Esophagus squamous epithelium (tissue), 5 donors: ENCODE measurements at places on chromosomes 2 and 18. TPM values are rescaled to one million over a fixed set of nuclear protein-coding genes. Genes with fewer than 3 reads are reported as not detected.
A peak's percentile ranks its signal among the peaks of the same experiment; 100 is the strongest.

The VAMP8 gene
- total RNA-seq: 78.8 TPM

The MAPK4 gene
- total RNA-seq: 0.19 TPM

The SNORC gene
- total RNA-seq: 0.26 TPM

The CCDC141 gene
- total RNA-seq: 3.1 TPM

The HOXD8 gene
- total RNA-seq: 4.6 TPM

The DQX1 gene
- total RNA-seq: 3.8 TPM

The DPP4 gene
- 0.97 TPM for total RNA-seq

The ACMSD gene
- total RNA-seq: not detected

The NEU2 gene
- total RNA-seq: not detected

The SYT4 gene
- total RNA-seq: not detected

The PDCD1 gene
- 1.7 TPM for total RNA-seq

The IL1R1 gene
- total RNA-seq: 9.7 TPM

The VWC2L gene
- total RNA-seq: not detected

The FOXD4L1 gene
- total RNA-seq: not detected

The SH3RF3 gene
- 2.5 TPM for total RNA-seq

DNA sequence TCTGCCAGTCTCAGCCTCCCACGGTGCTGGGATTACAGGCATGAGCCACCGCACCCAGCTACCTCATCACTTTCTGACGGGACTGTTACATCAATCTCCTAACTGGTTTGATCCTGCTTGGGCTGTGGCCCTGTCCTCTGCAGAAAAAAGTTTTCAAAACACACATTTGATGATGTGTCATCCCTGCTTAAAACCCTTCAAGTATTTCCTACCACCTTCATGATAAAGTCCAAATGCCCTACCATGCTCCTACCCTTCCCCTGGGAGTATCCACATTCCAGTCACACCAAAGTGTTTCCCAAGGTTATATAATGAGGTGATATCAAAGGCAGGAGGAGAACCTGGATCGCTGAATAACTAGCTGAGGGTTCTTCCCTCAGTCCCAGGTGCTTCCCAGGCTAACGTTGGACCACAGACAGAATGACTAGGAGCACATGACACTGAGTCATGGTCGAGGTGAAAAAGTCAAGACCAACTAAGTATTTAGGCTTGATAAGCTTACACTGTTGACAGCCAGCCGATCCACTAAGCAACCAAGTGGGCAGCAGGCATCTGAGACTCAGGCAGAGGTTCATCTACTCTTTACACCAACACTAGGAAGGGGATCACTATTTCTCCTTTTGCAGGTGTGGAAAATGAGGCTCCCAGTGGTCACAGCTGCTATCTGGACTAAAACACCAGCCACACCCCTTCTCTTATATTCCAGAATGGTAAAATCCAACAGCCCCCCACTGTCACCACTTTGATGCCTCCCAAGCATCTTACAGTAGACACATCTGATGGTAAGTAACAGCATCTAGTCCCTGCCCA is 31.8 kb downstream of the CYRIA start:
- H3K27me3 ChIP-seq: no peaks in the 10 kb centered on the region
- H3K4me1 ChIP-seq: peaks cover 22% of the 10 kb centered on the region
- DNase-seq: no peak
- no peak overlapping the region for H3K27ac ChIP-seq

- no peaks in the 10 kb centered on the region for H3K27me3 ChIP-seq
- no peak overlapping the region for H3K27ac ChIP-seq
- H3K4me1 ChIP-seq: no peaks in the 10 kb centered on the region
- H3K4me3 ChIP-seq: no peak overlapping the region
Measured at GRCh38 chr2:151862700-151863099, 34.5 kb upstream of the ARL5A start.

- H3K4me1 ChIP-seq: peaks cover 27% of the 10 kb centered on the region
- H3K36me3 ChIP-seq: no peaks in the 10 kb centered on the region
- no peaks in the 10 kb centered on the region for H3K27me3 ChIP-seq
Measured at GRCh38 chr2:149156971-149157740, 118.7 kb downstream of the LYPD6B start.

- no peaks in the 10 kb centered on the region for H3K36me3 ChIP-seq
- no peaks in the 10 kb centered on the region for H3K27me3 ChIP-seq
- H3K27ac ChIP-seq: no peak overlapping the region
- no peaks in the 10 kb centered on the region for H3K4me1 ChIP-seq
Measured at GRCh38 chr2:210189452-210190138, 18.4 kb upstream of the KANSL1L start.

DNA sequence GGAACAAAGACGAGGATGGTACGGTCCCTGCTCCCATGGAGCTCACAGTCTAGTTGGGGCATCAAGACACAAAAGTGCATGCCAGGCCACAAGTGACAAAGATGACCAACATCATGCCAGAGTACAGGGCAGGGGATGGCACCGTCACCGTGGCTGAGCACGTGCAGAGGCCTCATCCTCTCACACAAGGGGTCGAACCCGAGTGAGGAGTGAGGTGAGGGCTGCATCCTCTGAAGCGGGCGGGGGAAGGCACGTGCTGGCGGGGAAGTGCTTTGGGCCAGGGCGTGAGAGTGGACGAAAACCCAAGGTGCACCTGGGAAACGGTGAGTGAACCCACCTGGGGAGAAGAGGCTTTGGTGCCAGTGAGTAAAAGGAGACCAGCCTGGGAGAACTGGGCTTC is 41.0 kb downstream of the MRPL35 start:
- no peak for DNase-seq
- no peaks in the 10 kb centered on the region for H3K4me1 ChIP-seq
- no peak overlapping the region for H3K27ac ChIP-seq
- no peak overlapping the region for H3K4me3 ChIP-seq

- H3K27ac ChIP-seq: no peak overlapping the region
- no peaks in the 10 kb centered on the region for H3K27me3 ChIP-seq
- H3K4me1 ChIP-seq: no peaks in the 10 kb centered on the region
- no peaks in the 10 kb centered on the region for H3K36me3 ChIP-seq
- no peak overlapping the region for H3K4me3 ChIP-seq
Measured at GRCh38 chr2:181198183-181198864, 217.9 kb downstream of the UBE2E3 start.

GRCh38 chr2:218264773-218265561 is 4.2 kb downstream of the GPBAR1 start:
- H3K36me3 ChIP-seq: peaks cover 63% of the 10 kb centered on the region
- DNase-seq: no peak
- H3K27me3 ChIP-seq: no peaks in the 10 kb centered on the region
- no peak overlapping the region for H3K4me3 ChIP-seq
- H3K27ac ChIP-seq: no peak overlapping the region

DNA sequence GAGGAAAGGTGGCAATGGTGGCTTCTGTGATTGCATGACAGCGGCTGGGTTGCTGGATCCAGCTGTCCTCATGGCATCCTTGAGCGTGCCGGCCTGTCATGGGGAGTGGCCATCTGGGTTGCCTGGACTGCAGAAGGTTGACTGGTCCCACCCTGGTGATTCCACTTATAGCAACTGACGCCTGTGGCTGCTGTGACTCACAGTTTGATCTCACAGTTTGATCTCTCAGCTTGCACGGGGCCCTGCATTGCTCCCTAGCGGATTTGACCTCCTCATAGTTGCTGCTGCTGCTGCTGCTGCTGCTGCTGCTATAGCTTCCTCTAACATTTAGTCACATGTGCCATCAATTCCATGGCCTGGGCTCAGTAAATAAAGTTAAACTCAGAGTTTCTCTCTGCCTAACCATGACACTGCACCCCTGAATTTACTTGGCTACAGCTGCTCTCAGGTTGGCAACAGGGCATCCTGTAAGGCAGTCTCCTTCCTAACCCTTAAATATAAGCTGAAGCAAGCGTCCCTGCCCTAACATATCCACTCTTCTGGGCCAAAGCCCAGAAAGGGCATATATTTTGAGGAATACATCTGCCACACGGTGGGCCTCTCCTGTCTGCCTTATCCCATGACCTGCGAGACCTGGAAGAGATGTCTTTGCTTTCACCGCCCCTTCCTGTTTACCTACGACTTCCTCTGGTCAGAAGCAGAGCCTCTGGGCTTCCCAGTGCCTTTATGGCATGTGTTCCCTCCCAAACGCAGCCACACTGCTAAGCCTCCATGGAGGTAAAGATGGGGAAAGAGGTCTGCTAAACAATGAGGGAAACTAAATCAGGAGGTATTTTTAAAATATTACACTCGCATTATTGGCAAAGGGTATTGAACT is 37.8 kb upstream of the CCDC150 start:
- no peaks in the 10 kb centered on the region for H3K36me3 ChIP-seq
- no peak overlapping the region for H3K4me3 ChIP-seq
- no peak for DNase-seq
- H3K27ac ChIP-seq: no peak overlapping the region

DNA sequence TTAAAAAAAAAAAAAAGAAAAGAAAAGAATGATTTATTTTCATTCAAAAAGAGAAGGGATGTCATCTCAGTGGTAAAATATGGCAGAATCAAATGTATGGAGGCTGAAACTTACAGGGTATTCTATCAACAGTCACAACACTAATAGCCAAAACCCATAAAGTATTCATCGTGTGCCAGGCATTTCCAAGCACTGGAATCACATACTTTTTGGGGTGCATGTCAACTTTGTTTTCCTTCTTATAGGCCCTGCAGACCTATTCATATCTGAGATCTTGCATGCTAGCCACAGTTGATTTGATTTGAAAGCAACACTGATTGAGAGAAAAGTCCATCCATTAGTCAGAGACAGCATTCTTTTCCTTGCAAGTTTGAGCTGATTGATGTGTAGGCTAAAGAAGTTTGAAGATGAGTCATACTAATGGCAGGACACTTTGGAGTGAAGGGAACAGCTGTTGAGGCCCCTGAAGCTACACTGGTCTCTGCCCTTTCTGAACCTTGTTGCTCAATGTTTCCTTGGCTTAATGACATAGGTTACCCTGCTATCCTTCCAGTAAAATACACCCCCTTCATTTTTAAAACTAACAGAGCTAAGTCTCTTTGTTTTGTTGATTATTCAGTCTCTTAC is 22.0 kb downstream of the KATNAL2 start:
- no peaks in the 10 kb centered on the region for H3K27me3 ChIP-seq
- peaks cover 21% of the 10 kb centered on the region for H3K4me1 ChIP-seq

- H3K4me3 ChIP-seq: no peak overlapping the region
- DNase-seq: no peak
- no peaks in the 10 kb centered on the region for H3K4me1 ChIP-seq
- H3K27me3 ChIP-seq: no peaks in the 10 kb centered on the region
Measured at GRCh38 chr2:54680397-54681041, 42.9 kb upstream of the EML6 start.

GRCh38 chr2:200944467-200945394 is 18.7 kb downstream of the ORC2 start:
- H3K27me3 ChIP-seq: no peaks in the 10 kb centered on the region
- H3K4me1 ChIP-seq: no peaks in the 10 kb centered on the region
- H3K36me3 ChIP-seq: peaks cover 99% of the 10 kb centered on the region
- no peak overlapping the region for H3K4me3 ChIP-seq
- DNase-seq: no peak

- H3K36me3 ChIP-seq: no peaks in the 10 kb centered on the region
- no peak overlapping the region for H3K27ac ChIP-seq
- no peaks in the 10 kb centered on the region for H3K4me1 ChIP-seq
Measured at GRCh38 chr18:47075098-47075883, 39.9 kb upstream of the ELOA2 start.

GRCh38 chr2:55703350-55703749 is 9.7 kb upstream of the PNPT1 start:
- H3K36me3 ChIP-seq: no peaks in the 10 kb centered on the region
- H3K4me1 ChIP-seq: no peaks in the 10 kb centered on the region
- H3K27me3 ChIP-seq: no peaks in the 10 kb centered on the region
- H3K27ac ChIP-seq: no peak overlapping the region
- no peak overlapping the region for H3K4me3 ChIP-seq
- no peak for DNase-seq

DNA sequence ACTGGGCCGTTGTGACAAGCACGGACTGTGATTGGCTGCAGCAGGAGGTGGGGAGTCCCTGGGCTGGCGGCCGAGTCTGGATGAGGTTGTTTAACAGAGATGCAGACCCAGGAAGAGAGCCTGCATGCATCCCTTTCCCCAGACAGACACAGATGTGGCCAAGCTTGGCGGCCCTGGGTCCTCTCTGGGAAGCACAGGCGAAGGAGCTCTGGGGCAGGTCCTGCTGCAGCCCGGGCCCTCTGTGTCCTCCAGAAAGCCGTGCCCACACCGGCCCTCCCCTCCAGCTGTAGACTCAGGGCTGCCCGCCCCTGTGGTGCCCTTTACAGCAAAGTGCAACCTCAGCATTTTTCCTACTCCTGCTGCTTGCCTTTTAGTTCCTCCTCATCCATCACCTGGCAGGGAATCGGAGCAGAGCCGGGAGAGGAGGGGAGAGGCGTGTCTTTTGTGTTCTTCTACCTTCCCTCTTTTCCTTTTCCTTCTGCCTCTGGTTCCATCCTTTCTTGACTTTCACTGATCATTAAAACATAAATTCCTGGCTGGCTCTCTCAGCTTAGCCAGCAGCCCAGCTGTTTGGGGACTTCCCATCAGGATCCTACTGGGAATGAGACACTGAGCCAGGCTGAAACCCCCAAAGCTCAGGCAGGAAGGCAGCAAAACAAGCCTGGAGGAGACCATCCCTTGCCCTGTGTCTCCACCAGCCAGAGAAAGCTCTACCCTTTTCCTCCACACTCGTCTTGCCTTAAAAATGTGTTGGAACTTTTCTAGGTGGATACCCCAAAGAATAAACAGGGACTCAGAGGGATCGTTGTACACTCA is 75.0 kb downstream of the CTIF start:
- H3K4me1 ChIP-seq: peaks cover 6% of the 10 kb centered on the region
- DNase-seq: no peak
- H3K4me3 ChIP-seq: no peak overlapping the region

- H3K27me3 ChIP-seq: no peaks in the 10 kb centered on the region
- H3K4me3 ChIP-seq: no peak overlapping the region
- H3K27ac ChIP-seq: no peak overlapping the region
- no peaks in the 10 kb centered on the region for H3K36me3 ChIP-seq
- no peak for DNase-seq
Measured at GRCh38 chr2:28319118-28320008, 73.3 kb upstream of the FOSL2 start.

- no peak overlapping the region for H3K4me3 ChIP-seq
- no peak overlapping the region for H3K27ac ChIP-seq
- no peaks in the 10 kb centered on the region for H3K27me3 ChIP-seq
- no peaks in the 10 kb centered on the region for H3K36me3 ChIP-seq
Measured at GRCh38 chr2:106053116-106053515, 141.0 kb downstream of the UXS1 start.

DNA sequence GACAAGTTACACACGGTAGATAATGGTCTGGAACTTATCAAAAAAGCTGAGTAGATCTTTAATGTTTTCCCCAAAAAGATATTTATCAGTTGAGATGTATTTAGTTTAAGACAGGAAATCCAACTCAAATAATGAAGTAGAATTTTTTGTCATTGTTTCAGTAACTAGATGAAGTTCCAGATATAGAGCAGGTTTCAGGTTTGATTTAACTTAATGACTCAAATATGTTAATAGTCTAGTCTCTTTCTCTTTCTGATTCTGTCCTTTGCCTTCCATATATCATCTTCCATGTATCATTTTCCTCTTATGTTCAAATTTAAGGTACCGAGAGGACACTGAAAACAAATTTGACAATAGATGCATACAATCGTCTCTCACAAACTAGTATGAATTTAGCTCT is 23.6 kb upstream of the DOCK10 start:
- no peak overlapping the region for H3K4me3 ChIP-seq
- DNase-seq: no peak
- no peak overlapping the region for H3K27ac ChIP-seq
- no peaks in the 10 kb centered on the region for H3K36me3 ChIP-seq

- DNase-seq: no peak
- H3K36me3 ChIP-seq: no peaks in the 10 kb centered on the region
- H3K27ac ChIP-seq: peak overlapping the region; percentile 76
Measured at GRCh38 chr2:238975408-238975807, 127.5 kb downstream of the TWIST2 start.
